ENCODE measurements at places on chromosomes 16 and 17.

GRCh38 chr17:51813140-51813783 is 345.3 kb downstream of the CA10 start:
- no peak for DNase-seq

- DNase-seq = no peak
Measured at GRCh38 chr16:50497592-50497991, 50.6 kb upstream of the NKD1 start.

GRCh38 chr17:48546137-48546923 is 1.4 kb upstream of the HOXB2 start:
- no peak for DNase-seq

GRCh38 chr16:57970970-57971369 is at the start of gene CNGB1:
Gene CNGB1, minus strand, starts transcription at chr16:57971128. Its CDS starts 3,842 bp downstream, at chr16:57967286.
- DNase-seq = no peak

- DNase-seq = no peak
Measured at GRCh38 chr16:66127459-66128370, 238.8 kb upstream of the CDH5 start.

- no peak for DNase-seq
Measured at GRCh38 chr16:65489531-65490023, 367.7 kb upstream of the CDH11 start.

- no peak for DNase-seq
Measured at GRCh38 chr17:44601539-44601938, 44.3 kb downstream of the FZD2 start.

DNA sequence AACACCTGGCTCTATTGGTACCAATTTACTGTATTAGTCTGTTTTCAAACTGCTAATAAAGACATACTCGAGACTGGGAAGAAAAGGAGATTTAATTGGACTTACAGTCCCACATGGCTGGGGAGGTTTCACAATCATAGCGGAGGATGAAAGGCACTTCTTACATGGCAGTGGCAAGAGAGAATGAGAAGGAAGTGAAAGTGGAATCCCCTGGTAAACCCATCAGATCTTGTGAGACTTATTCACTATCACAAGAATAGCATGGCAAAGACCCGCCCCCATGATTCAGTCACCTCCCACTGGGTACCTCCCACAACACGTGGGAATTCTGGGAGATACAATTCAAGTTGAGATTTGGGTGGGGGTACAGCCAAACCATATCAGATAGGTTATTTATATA is 22.6 kb upstream of the GOSR1 start:
- DNase-seq = no peak

- DNase-seq = no peak
Measured at GRCh38 chr16:26569793-26570192, 496.9 kb upstream of the C16orf82 start.

DNA sequence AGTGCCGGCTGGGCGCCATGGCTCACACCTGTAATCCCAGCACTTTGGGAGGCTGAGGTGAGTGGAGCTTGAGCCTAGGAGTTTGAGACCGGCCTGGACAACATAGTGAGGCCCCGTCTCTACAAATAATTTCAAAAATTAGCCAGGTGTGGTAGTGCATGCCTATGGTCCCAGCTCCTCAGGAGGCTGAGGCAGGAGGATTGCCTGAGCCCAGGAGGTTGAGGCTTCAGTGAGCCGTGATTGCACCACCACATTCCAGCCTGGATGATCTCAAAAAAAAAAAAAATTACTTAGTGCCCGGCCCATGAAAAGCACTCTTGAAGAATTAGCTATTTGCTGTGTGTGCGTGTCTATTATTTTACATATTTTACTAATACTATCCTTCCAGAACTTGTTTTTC is 9.6 kb downstream of the GPRC5C start:
- DNase-seq = no peak

DNA sequence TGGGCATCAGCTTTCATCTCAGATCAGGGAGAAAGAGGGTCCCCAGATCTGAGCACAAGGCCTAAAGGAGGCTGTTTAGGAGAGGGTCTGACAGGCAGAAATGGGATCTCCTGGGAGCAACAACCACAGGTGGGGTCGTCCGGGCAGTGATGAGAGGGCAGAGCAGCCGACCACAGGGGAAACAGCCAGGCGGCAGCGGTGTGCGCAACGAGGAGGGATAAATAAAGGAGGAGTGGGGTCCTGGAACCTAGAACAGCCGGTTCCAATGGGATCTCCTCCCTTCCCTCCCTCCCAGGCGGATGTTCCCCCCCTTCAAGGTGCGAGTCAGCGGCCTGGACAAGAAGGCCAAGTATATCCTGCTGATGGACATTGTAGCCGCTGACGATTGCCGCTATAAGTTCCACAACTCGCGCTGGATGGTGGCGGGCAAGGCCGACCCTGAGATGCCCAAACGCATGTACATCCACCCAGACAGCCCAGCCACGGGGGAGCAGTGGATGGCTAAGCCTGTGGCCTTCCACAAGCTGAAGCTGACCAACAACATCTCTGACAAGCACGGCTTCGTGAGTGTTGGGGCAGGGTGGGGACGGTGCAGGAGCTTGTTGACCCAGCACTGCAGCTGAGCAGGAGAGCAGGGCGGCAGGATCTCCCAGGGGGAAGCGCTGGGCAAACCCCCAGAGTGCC is 1.9 kb downstream of the TBX2 start:
- no peak for DNase-seq

DNA sequence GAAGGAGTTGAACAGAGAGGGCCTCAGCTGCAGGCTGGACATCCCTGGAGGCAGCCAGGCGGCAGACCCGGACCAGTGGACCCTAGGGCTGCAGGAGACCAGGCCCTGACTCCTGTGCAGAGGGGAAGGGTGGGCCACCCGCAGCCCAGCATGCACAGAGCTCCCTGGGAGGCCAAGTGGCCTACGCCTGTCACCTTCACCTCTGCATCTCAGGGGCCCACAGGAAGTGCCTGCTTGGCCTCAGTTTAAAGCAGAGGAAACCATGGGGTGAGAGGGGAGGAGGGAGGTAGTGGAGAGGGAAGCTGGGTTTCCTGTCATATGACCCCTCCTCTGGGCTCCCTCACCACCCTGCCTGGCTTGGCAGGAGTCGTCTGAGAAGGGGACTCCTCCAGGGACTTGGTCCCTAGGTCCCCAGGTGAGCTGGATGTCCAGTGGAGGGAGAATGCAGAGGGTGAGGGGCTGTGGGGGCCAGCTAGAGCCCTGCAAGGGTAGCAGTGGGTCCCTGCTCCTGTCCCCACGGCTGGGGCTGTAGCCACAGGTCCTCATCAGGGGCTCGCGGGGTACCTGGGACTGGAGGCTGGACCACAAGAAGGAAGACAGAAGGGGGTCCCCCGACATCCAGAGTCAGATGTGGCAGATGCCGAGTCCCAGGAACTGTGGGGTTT is at the start of gene TMC8:
TMC8 (plus strand) TSS at position 335 of the 665 bp plus-strand sequence. CDS start 818 bp downstream, outside the sequence.
- peak; percentile 76 for DNase-seq

- DNase-seq = no peak
Measured at GRCh38 chr16:85850344-85850880, 48.5 kb upstream of the IRF8 start.

GRCh38 chr17:20611309-20611708 is 31.8 kb downstream of the CDRT15L2 start:
- no peak for DNase-seq

DNA sequence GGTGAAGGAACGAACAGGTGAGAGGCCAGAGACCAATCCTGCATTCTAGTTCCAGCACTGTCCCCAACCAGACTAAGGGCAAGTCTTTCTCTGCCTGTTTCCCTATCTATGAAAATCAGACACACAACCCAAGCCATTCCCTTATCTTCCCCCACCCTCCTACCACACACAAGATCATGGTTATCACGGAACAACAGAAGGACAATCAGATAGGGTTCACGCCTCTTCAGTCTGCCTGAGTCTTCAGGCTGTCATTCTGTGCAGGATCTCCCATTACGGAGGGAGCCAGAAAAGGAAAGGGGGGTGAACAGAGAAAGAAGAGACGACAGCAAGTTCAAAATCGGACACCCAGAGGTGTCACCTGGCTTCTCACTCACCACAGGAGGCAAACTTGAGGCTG is 11.1 kb downstream of the TLE7 start:
- no peak for DNase-seq

Measured in stimulated activated CD8-positive, alpha-beta memory T cell treated with anti-CD3 and anti-CD28 coated beads, Interleukin-7, amount 100 ng/mL, for 48 hours (primary cell).